RPMI7951 (cell line): ENCODE measurements at places on chromosomes 13 and 19.

DNA sequence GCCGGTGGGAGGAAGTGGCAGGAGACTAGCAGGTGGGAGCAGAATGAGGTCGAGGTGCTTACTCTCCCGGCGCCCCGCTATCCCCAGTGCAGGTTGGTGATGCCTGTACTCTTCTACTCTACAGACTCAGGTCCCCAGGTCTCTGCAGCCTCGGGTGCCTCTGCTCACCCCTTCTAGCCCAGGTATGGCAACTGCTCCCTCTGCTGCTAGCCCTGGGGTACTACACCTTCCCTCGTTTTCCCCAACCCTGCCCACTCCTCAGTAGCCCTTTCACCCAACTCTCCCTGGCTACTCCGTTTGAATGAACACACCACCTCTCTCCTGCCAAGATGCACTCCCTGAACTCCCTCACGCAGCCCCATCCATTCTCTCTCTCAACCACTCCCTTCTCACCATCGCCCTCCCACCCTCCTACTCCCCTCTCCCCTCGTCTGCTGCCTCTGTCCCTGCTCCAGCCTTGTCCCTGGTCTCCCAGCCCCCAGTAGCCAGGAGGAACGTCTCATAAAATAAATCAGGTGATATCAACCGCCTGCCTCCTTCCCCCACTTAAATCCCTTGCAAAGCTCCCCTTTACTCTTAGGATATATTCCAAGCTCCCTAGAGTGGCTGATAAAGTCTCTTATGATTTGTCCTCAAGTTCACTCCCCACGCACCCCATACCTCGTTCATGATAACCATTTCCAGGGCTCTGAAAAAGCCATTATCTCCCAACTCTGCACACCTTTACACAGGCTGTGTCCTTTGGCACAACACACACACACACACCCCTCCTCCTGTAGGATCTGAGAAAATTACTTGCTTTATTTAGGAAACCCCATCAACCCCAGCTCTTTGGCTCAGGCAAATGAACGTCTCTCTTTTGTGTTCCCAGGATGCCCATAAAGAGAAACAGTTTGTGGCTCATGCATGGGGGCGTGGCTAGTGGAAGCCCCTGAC lies 8.2 kb upstream of the MEIS3 start:
- peak; percentile 58 for DNase-seq

GRCh38 chr13:80642641-80643040 lies 301.7 kb upstream of the SPRY2 start:
- DNase-seq = no peak

GRCh38 chr19:35347171-35347929 lies at the start of gene FFAR1:
Gene FFAR1 (plus strand): TSS chr19:35347902. CDS start chr19:35351552, 3,650 bp downstream.
- peak; percentile 6 for DNase-seq

GRCh38 chr13:75769141-75769905 lies 133.2 kb downstream of the LMO7 start:
- peak; percentile 35 for DNase-seq

- no peak for DNase-seq
Observed at GRCh38 chr19:45145270-45146189, 15.3 kb downstream of the NKPD1 start.

DNA sequence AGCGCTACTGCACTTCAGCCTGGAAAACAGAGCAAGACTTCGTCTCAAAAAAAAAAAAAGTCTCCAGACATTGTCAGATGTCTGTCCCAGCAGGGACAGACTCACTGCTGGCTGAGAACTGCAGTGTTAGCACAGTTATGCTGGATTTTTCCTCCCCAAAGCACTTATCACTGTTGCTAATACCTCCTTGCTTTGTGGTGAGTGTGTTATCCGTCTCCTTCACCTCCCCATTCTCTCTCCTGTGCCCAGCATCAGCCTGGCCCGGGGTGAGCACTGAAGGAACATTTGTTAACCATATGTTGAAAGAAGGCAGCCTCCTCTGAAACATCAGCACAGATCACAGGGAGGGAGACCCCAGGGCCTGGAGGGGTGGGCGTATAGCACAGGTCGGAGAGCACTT lies 11.3 kb downstream of the MYO9B start:
- DNase-seq = peak; percentile 35
